ENCODE measurements at places on chromosomes 1 and 21. TPM values are rescaled to one million over a fixed set of nuclear protein-coding genes. Genes with fewer than 3 reads are reported as not detected.
A peak's percentile ranks its signal among the peaks of the same experiment; 100 is the strongest.

DNA sequence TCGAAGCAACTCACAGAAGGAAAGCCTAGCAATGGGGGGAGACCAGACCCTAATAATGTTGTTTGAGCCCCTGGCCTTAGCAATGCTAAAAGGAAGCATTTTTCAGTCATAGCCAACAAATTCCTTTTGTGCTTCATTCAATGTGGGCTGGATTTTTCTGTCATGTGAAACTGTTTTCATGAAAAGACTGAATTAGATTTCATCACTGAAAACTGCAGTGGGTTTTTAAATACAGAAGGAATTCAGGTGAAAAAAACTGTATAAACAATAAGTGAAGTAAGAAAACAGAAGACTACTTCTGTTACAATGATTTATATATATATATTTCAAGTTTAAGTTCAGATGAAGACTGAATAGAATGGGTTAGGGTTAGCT is 204.8 kb downstream of the SMYD3 start:
- H3K27ac ChIP-seq: no peak overlapping the region
- H3K27me3 ChIP-seq: no peaks in the 10 kb centered on the region
- no peak overlapping the region for H3K4me3 ChIP-seq
- DNase-seq: no peak
- H3K4me1 ChIP-seq: no peaks in the 10 kb centered on the region

DNA sequence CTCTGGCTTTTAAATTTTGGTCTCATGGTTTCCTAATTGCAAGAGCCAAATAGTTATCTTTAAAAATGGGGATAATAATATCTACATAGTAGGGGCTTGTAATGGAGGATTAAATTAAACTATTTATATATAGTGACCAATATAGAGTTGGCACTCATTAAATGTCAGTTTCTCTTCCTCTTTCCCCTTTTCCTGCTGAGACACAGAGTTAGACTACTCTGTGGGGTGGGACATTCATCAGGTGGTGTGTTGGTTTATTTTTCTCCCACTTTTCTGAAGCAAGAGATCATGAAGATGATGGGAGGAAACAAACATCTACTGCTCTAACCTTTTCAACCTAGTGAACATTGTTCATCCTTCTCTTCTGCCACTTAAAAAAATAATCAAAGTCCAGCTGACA is 17.3 kb upstream of the RAP1A start:
- H3K36me3 ChIP-seq: peaks cover 2% of the 10 kb centered on the region
- H3K27ac ChIP-seq: peak overlapping the region; percentile 95
- no peak for DNase-seq
- no peaks in the 10 kb centered on the region for H3K27me3 ChIP-seq

- H3K4me3 ChIP-seq: no peak overlapping the region
- H3K4me1 ChIP-seq: no peaks in the 10 kb centered on the region
- DNase-seq: no peak
- no peaks in the 10 kb centered on the region for H3K36me3 ChIP-seq
- H3K27me3 ChIP-seq: peaks cover 53% of the 10 kb centered on the region
Observed at GRCh38 chr1:114201486-114201885, 47.8 kb upstream of the SYT6 start.

- no peaks in the 10 kb centered on the region for H3K4me1 ChIP-seq
- H3K4me3 ChIP-seq: no peak overlapping the region
- no peak for DNase-seq
Observed at GRCh38 chr1:103129796-103130195, 21.5 kb upstream of the COL11A1 start.

DNA sequence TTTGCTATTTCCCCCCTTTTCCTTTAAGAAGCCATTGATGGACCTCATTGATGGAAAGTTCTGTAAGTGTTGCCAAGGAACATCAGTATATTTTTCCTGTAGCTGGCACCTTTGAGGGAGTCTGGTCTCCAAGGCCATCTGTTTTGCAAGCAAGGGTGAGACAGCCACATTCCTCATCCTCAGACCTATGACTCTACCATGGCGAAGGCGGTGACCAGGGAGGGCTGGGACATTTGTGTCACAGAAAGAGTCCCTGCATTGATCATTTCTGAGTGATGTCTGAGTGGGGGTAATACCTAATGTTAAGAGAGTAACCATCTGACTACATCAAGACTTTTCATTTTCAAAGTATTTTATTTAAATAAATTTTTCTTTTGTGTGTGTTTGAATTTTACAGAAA is 35.4 kb downstream of the KIAA0040 start:
- peaks cover 40% of the 10 kb centered on the region for H3K36me3 ChIP-seq
- no peak overlapping the region for H3K4me3 ChIP-seq
- no peak for DNase-seq
- H3K27ac ChIP-seq: no peak overlapping the region
- peaks cover 19% of the 10 kb centered on the region for H3K27me3 ChIP-seq
- H3K4me1 ChIP-seq: peaks cover 23% of the 10 kb centered on the region

DNA sequence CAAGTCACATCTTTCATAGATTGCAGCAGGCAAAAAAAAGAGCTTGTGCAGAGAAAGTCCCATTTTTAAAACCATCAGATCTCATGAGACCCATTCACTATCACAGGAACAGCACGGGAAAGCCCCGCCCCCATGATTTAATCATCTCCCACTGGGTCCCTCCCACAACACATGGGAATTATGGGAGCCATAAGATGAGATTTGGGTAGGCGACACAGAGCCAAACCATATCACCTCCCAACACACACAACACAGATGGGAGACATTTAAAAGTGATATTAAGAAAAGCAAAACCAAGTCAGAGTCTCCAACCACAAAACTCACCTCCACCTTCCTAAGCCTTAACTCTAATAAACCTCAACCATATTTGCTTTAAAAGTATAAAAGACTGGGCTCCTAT is 61.5 kb upstream of the TIAM1 start:
- peaks cover 3% of the 10 kb centered on the region for H3K36me3 ChIP-seq
- H3K4me3 ChIP-seq: no peak overlapping the region
- H3K27me3 ChIP-seq: no peaks in the 10 kb centered on the region
- H3K4me1 ChIP-seq: peaks cover 14% of the 10 kb centered on the region
- no peak overlapping the region for H3K27ac ChIP-seq
- no peak for DNase-seq

NBPF6 gene
- total RNA-seq: not detected

CCDC17 gene
- 2.3 TPM for total RNA-seq

Data from activated CD4-positive, alpha-beta T cell treated with anti-CD3 and anti-CD28 coated beads, Interleukin-2, amount 10 ng/mL, durations not matched to agents 7 days and 5 days (primary cell).